ENCODE measurements at places on chromosomes 16 and 17.

- no peak for DNase-seq
These were observed 12.2 kb downstream of the PRKCB start for GRCh38 chr16:23847948-23848347.

GRCh38 chr17:732902-733720, 715 bp downstream of the TLCD3A start:
- no peak for DNase-seq

GRCh38 chr16:35452471-35452870, 1993.1 kb downstream of the TP53TG3F start:
- DNase-seq: no peak

GRCh38 chr16:66036184-66036583, 330.3 kb upstream of the CDH5 start:
- no peak for DNase-seq

DNA sequence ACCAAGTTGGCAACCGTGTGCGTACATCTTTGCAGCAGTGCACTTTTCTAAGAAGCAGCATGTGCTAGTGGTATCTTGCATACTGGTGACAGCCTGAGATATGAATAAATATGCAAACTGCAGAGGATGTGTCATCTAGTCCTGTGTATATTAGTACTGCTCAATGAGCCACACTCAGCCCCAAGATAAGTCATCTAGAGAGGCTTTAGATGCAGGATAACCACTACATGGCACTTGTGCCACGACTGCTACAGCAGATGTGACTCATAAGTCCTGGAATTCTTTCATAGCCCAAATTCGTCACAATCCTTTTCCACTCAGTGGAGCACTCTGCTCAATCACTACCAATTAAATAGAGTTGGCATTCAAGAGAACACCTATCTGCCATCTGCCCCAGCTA, 171.5 kb downstream of the AXIN2 start:
- no peak for DNase-seq

- DNase-seq: no peak
These were observed 102.0 kb downstream of the GRIN2A start for GRCh38 chr16:10080051-10080772.

DNA sequence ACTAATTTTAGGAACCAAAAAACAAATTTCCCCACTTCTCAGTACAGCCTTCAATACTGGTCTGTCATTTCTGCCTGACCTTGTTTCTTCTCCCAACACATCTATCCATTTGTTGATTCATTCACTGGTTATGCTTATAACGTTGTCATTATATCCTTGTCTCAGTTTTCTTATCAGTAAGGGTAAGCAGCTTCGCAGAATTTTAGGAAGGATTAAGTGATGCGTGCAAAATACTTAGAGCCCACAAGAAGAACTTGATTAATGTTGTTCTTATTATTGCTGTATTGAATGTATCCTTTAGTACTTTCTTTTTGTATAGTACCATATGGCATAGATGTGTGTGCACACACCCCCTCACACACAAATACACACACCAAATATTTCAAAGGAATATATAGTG, 403.5 kb upstream of the HSBP1 start:
- no peak for DNase-seq

GRCh38 chr17:5919089-5919488, 151.1 kb upstream of the WSCD1 start:
- no peak for DNase-seq

DNA sequence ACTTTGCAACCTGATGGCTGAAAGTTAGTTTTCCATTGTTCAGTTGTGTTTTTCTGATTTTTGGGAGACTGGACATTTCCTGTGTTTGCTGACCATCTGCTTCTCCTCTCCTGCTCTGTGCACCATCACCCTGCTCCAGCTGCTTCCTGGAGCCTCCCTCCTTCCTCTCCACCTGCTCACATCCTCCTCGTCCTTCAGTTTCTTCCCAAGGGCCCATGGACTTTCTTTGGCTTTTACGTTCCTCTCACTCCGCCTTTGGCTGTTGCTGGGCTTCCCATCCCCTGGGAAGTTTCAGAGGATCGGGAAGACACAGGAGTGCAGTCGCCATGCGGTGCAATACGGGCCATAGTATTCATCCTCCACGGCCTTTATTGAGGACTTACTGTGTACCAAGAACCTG, 61.6 kb downstream of the TNFRSF13B start:
- no peak for DNase-seq

- no peak for DNase-seq
These were observed 14.2 kb upstream of the CCL8 start for GRCh38 chr17:34305061-34305460.

DNA sequence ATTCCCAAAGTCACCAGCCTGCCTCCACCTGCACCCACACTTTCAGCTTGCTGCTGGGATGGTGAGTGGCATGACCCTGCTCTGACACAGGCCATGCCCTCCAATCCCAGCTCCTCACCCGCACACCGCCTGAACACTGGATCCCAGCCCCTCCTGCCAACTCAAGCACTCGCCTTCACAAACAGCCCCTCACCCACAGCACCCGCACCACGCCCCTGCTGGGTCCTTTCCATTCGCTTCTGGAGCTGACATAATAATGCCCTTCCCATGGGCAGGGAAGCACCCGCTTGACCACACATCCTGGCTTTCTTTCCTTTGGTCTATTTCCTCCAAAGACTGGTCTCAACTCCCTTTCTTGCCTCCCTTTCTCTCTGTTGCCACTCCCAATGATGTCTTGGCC, 57.6 kb downstream of the RAB11FIP4 start:
- no peak for DNase-seq

- no peak for DNase-seq
These were observed 327.6 kb downstream of the CA10 start for GRCh38 chr17:51830886-51831285.

DNA sequence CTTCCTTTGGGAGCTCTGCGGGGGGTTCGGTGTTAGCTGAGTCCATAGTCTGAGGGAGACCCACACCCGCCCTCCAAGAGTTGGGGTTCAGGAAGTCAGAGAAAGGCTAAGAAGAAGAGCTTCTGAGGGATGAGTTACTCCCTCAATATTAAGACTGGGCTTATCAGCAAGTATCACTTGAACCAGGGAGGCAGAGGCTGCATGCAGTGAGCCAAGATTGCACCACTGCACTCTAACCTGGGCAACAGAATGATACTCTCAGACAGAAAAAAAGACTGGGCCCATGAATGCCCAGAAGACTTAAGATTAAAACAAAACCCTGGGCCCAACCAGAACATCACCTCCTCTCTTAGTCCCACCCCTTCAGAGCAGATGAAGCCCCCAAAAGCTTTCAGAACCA, 6.0 kb downstream of the NKIRAS2 start:
- no peak for DNase-seq

DNA sequence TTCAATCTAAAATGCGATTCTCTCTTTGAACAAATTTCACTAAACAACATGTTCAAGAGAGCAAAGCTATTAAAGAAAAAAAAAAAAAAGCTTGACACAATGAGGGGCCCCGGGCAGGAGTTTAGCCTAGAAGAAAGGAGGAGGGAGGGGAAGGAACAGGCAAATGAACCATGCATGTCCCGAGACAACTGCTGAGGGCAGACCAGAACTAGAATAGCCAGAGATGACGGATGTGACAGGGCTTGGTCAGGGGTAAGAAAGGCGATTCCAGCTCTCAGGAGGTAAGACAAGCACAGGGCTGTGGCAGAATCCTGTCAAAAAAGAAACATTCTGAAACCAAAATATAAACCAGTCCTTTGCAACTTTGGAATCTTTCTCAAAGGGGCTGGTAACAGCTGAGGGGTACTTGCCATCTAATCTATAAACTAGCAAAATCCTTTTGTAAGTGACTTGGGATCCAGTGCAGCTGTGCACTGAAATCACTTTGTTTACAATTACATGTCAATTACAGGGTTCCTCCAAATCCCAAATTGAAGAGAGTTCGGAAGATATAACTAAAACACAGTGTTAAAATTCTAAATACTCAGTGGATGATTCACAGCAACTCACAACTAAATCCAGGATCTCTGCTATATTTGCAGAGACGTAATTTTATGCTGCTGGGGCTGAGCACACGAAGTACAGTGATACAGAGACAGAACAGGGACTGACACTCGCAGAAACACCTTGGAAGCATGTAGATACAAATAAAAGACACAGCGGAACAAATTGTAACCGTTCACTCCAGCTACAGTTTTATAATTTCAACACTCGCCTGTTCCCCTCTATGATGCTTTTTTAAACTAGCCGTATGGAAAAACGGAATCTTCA, 567.4 kb upstream of the ZFHX3 start:
- no peak for DNase-seq

DNA sequence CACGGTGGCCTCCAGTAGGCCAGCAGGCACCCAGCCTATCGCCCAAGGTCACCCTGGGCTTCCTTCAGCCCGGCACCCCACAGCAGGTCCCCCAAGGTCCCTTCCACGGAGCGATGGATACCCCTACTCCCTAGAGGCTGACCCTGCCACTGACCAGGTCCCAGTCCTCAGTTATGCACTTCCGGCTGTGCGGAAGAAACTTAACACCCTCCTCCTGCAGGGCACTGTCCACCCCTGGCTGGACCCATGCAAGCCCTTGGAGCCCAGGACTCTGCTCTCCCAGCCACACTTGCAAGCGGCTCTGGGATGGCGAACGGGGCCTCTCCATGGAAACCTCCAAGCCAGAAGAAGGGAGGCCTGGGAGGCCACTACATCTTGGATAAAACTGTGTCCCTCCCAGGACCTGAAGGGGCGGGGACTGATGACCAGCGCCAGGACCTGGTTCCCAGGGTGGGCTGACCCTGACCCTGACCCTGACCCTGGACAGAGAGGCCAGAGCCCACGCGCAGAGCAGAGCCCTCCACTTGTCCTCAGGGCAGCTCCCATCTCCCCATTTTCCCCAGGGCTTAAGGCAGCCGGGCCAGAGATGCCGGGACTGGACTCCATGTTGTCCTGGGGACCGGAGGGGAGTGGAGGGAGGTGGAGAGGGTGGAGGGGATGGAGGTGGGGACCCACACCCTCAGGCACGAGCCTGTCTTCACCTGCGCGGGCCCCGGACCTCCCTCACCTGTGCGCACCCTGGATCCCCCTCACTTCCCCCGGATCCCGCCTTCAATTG, 734 bp downstream of the CEP131 start:
- no peak for DNase-seq

GRCh38 chr16:75138636-75139035, 9.7 kb upstream of the ZFP1 start:
- no peak for DNase-seq

DNA sequence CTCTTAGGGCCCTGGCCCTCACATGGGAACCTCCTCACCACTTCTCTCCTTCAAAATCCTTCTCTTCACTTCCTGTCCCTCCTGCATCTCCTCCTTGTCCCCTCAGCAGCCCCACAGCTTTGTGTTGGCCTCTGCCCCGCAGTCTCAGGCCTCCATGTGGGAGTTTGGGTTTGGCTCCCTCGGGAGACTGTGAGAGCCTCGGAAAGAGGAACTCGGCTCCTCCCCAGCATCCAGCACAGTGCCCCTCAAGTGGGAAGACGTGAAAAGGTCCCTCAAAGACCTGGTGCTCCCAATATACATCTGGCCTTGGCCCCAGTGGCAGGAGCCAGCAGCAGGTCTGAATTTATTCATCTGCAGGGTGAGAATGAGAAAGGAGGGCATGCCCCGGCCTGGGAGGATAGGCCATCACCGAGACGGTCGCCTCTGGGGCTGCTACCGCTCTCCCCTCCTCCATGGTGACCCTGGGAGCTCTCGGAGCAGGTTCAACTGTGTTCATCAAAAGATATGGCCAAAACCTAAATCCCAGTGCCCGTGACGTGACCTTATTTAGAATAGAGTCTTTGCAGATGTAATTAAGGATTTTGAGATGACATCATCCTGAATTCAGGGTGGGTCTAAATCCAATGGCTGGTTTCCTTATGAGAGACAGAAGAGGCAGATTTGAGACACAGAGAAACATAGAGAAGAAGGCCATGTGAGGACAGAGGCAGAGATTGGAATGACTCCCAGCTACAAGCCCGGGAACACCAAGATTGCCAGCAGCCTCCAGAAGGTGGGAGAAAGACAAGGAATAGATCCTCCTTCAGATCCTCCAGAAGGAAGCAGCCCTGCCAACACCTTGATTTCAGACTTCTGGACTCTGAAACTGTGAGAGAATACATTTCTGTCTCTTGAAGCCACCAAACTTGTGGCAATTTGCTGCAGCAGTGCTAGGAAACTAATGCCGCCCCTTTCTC, 135.1 kb downstream of the MRM1 start:
- no peak for DNase-seq

GRCh38 chr16:66618588-66619375, 14.3 kb downstream of the CMTM3 start:
- DNase-seq: no peak

DNA sequence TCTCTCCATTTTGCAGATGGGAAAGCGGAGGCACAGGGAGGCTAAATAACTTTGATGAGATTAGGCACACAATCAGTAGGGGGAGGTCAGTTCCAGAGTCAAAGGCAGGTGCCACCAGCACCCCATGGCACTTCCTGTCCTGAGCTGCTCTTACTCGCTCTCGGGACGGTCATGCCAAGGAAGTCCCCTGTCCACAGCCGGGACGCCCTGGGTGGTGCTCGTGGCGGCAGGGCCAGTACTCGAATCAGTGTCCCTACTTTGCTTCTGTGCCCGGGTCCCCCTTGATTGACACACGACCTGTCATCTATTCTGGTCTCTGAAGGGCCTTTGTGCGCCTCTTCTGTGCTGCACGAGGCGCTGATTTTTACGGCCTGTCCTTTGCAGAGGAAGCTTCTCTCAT, 31.3 kb downstream of the IRF8 start:
- no peak for DNase-seq

- DNase-seq: no peak
These were observed 10.7 kb upstream of the LITAF start for GRCh38 chr16:11597235-11598095.

DNA sequence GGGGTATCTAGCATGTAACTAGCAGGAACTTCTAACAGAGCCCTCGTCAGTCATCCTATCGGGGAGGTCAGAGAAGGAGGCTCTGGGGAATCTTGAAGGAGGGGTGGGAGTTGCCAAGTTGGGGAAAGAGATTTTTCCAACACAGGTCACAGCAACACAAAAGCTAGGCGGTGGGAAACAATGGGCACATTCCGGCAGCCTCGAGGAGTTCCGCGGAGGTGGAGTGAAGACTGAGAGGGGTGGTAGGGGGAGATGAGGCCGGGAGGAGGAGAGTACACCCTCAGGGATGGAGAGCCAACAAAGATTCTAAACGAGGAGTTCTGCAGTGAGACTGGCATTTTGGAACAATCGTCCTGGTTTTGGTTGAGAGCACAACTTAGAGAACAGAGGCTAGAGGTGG, 13.5 kb upstream of the CALB2 start:
- no peak for DNase-seq

DNA sequence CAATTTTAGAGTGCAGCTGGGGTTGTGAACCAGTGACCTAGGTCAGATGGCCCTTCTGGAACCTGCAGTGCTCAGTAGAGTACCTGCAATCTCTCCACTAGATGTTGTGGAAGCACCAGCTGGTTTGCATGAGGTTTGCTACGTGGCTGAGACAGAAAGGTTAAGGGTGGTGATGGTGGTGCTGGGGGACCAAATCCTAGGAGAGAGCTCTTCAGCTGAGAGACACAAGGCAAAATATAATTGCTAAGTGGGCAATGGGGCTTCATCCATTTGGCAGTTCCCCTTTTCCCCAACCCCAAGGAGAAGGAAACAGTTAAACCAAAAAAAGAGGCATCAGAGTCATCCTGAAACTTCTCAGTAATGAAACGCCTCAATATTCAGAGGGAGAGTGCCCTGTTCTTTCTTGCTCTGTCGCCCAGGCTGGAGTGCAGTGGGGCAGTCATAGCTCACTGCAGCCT, 13.9 kb downstream of the ITPRIPL2 start:
- DNase-seq: no peak

GRCh38 chr17:81733507-81734404, 21.7 kb downstream of the SLC25A10 start:
- DNase-seq: peak; percentile 37
